D721Med (cell line): ENCODE measurements at places on chromosomes 3 and 15.

DNA sequence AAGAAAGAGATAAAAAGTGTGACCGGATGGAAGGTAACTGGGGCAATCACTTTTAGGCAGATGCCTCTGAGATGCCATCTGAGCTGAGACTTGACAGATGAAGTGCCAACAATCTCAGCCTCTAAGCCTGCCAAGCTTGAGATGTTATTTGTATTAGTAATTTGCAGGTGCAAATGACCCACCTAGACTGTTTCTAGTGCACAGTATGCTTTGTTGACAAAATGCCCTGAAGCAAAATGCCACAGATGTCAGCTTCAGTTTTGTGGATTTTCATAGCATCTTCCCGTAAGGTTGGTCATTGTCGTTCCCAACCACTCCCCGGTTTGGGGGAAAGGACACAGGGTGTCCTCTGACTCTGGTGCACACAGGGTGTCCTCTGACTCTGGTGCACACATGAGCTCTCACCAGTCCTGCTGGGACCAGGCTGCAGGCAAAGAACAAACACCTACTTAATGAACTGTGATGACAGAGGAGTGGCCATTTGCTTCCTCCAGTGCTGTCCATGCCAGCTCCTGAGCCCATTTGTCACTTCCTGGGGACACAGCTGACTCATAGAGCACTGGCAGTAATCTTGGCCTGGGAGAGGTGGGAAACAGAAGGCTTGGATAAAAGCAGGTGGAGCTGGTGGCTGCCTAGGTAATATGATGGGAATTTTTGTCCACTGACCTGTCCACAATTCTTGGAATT is 16.7 kb upstream of the PPP1R2 start:
- no peak for DNase-seq

DNA sequence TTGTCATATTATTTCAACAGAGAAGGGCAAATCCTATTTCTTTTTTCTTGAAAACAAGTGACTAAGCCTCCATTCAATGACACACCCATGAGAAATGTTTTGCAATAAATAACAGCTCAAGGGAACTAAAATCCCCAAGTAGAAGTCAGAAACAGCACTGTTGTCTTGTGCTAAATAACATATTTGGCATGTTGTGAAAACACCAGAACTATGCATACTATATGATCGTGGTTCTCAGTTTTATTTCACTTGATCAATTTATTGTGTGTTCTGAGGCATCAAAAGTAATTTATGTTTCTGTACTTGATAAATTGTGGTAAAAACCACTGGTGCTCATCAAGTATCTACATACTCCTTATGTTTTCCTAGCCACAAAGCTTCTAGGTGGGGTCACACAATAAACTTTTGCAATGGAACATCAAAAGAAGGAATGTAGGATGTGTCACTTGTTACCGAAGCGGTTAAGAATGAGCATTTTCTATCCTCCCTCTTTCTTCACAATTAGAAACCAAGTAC is 691.7 kb upstream of the CBLB start:
- DNase-seq, result no peak

- no peak for DNase-seq
Measured at GRCh38 chr3:101992863-101993262, 143.5 kb downstream of the NFKBIZ start.

DNA sequence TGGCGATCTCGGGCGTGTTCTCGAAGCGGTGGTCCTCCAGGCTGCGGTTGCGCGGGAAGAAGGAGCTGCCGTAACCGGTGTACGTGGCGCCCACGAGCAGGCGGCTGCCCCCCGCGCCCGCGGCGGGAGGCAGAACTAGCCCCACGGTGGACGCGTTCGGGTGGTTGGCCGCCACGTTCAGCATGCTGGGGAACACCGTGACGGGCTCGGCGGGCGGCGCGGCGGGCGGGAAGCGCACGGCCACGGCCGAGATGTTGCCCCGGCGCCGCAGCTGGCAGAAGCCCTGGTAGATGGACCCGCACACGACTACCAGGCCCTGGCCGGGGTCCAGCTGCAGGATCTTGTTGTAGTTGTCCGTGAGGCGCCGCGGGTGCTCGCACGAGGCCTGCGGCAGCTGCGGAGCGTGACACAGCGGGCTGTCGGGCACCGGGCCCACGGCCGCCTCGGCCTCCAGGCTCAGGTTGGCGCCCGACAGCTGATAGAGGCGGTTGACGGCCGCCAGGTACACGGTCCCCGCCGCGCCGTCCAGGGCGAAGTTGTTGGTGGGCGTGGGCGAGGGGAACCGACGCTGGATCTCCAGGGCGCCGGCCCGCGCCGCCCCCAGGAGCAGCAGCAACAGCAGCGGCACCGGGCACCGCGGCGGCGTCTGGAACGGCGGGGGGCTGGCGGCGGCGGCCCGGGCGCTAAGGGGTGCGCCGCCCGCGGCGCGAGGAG is 397 bp downstream of the PLXND1 start:
- DNase-seq, result no peak

DNA sequence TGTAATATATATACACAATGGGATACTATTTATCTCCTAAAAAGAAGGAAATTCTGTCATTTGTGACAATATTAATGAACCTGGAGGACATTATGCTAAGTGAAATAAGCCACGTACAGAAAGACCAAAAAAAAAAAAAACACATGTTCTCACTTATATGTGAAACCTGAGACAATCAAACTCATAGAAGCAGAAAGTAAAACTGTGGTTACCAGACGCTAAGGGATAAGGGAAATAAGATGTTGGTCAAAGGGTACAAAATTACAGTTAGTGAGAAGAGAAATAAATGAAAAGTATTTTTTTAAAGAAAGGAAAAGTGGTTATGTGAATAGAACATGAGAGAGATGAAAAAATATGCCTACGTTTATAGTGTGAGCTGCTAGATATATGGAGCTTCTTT is 101.1 kb downstream of the CPNE4 start:
- DNase-seq, result no peak

DNA sequence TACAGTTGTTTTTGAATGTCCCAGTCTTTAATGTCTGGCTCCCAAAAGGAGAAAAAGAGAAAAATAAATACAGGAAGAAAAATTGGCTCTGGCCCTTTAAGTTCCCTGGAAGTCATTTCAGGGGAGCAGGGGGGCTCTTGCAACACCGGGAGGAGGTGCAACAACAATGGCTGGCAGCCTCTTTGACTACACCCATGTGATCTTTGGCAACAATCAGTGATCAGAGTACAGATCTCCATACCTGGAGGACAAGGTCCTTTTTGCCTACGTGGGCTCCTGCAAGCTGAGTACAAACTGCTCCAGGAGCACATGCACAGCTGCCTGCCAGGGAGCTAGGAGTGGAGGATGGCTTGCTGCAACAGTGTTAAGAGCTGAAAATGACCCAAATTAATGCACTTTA is 63.9 kb downstream of the GLCE start:
- DNase-seq, result no peak

DNA sequence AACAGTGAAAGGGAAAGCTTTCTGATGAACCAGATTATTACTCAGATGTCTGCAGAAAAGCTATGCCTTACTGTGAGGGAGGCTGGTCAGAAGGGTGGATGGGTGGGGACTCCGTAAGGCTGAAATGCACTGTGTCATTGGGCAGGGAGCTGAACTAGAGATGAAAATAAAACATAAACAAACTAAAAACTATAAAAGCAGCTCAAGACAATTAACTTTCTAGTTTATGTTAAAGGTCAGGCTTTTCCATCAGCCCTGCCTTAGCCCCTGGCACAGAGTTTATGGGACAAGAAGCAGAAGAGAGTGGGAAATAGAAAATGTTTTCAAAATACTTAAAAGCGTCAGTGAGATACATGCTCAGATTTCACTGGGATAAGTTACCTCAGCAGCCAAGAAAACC is 310.0 kb upstream of the UBE2E2 start:
- no peak for DNase-seq

GRCh38 chr3:135558906-135559305 is 406.6 kb upstream of the PPP2R3A start:
- no peak for DNase-seq

DNA sequence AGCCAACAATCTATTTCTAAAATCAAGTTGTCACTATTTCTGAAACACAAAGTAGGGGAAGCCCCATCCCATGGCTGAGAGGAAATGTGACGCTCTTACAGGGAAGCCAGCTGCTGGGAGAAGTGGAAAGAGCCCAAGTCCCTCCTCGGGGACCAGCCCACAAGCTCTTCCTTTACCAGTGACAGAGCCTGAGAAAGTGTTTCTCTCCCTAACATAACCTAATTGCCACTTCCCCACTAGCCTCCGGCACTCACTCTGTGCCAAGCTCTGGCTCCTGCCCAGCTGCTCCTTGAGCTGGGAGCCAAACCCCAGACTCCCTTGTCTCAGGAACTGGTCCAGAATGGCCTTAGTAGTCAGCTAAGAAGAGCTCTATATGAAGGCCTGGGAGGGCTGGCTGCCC is 42.9 kb downstream of the TNFAIP8L3 start:
- no peak for DNase-seq

DNA sequence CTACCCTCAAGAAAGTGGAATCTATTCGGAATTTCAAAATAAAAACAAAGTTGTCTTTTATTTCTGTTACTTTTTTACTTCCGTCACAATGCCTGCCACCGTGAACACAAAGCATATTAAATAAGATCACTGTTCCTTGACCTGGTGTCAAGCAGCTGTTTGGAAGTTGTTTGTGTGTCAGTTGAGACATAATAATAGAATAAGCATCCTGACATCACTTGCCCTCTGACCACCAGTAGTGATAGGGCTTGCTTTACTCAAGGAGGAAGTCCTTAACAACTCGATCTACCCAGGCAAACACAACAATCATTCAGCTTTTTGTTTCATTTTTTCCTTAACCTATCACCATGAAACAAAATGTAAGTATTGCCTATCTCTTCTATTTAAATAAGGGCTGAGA is 454.4 kb upstream of the RASGRP1 start:
- no peak for DNase-seq

DNA sequence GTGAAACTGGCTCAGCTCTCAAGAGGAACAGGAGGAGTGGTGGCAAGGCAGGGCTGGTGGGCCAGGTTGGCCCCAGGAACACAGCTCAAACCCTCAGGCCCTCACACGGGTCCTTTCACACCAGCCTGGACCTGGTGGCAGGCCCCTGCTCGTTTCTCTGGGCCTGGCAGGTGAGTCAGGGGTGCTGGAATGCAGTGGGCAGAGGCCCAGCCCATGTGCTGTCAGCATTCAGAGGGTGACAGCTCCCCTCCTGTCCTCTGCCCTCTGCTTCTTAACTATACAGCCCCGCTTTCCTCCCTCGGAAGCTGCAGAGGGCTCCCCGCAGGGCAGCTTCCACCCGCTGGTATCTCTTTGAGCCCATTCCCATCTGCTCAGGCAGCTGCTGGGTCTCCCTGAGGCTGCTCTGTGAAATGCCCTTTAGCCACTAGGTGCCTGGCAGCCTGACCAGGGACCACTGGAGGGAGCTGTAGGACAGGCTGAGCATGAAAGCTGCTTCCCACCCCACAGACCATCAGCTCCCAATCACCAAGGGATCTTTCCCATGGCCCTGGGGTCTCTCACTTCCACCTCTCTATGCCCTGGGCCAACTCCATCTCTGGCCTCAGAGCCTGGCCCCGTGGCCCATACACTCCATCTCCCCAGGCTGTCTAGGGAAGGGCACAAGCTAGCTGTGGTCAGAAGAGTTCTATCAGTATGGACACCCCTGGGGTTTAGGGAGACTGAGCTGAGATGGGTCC is 24.8 kb downstream of the SHF start:
- DNase-seq, result peak; percentile 96

DNA sequence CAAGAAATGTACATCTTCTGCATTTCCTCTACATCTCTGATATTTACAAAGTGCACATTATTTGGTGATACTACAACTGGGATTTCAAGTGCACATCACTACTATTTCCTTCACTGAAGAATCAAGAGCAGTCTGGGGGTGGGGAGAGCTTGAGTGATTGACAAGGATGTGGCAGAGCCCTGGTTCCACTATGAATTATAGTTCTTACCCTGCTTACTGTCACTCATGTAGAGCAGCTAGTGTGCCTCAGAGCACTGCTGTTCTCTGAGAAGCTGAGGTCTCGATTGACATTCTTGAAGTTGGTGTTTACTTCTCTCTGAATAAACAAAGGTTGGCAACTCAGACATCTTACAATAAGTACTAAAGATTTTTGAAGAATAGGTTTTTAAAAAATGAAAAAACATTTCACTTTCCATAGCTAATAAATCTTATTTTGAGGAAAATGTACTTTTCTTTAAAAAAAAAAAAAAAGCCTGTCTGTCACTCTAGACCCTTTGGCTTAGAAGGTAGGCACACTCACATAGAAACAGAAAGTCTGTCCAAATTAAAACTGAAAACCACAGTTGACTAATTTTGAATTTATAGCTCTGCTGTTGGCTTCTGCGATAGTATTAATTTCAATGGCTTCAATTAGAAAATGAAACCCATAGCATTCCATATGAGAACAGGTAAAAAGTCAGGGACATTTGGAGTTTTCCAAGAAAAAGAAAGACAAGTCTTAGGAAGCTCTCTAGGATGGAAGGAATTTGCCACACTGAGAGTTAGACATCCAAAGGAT is 5.6 kb downstream of the GREM1 start:
- DNase-seq, result no peak

GRCh38 chr3:115523458-115523857 is 99.9 kb upstream of the GAP43 start:
- DNase-seq, result no peak

- DNase-seq, result no peak
Measured at GRCh38 chr3:150868282-150868681, 37.0 kb downstream of the MINDY4B start.

GRCh38 chr3:110384601-110385000 is 687.0 kb upstream of the NECTIN3 start:
- no peak for DNase-seq

GRCh38 chr3:36868614-36869436 is 76.0 kb downstream of the TRANK1 start:
- DNase-seq, result peak; percentile 36

DNA sequence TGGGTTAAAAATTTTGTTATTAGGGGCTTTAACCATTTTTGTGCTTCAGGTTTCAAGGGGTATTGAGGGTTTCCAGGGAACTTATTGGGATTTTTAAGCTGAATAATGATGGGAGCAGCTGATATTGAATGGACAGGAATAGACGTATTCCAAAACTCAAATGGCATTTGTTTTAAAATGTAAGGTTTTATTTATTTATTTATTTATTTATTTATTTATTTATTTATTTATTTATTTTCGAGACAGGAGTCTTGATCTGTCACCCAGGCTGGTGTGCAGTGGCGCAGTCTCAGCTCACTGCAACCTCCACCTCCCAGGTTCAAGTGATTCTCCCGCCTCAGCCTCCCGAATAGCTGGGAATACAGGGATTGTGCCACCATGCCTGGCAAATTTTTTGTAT is 22.2 kb upstream of the SENP7 start:
- no peak for DNase-seq

- DNase-seq, result no peak
Measured at GRCh38 chr3:186152889-186153292, 44.0 kb upstream of the ETV5 start.

DNA sequence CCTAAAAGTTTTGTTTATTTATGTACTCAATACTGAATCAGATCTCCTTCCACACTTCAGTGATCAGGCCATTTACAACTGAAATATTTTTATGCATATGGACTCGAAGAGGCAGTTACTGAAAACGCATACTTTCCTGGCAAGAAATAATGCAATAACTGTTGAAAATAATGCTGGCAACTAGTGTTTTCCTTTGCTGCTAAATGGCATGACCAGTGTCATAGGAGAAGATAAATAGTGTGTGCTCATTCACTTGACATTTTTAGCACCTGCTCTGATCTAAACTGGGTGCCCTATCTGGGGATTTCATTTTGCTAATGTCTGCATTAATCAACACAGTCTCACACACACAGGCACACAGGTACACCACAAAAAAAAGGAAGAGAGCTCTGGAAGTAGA is 695.2 kb downstream of the TUSC7 start:
- DNase-seq, result no peak

GRCh38 chr15:38112406-38112805 is 140.2 kb upstream of the SPRED1 start:
- DNase-seq, result no peak
